Activated CD8-positive, alpha-beta memory T cell treated with anti-CD3 and anti-CD28 coated beads for 1 hour (primary cell): ENCODE measurements at places on chromosomes 3 and 15.

DNA sequence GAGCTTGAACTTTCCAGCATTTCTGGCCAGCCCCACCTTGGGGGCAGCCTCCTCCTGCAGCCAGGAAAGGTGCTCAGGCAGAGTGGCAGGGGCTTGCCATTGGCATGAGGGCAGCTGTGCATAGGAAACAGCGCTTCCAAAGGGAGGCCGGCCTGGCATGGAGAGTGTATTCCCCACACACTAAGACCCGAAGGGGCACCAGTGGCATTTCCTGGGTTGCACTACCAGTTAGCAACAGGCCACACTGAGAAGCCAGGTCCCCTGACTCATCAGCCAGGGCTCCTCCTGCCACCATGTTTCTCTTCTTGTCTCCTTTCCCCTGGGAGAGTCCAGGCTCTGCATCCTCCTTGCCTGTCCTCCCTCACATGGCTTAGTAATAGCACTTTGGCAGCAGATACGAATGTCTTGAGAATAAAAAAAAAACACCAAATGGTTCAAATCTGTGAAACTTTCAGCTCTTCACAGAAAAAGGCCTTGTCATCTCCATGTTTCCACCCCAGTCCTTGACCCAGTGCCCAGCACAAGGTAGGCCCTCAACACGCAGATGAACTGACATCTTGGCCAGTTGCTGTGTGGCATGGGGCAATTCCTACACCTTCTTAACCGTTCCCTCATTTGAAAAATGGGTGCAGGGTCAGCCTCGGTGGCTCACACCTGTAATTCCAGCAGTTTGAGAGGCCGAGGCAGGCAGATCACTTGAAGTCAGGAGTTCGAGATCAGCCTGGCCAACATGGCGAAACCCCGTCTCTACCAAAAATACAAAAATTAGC, 180.4 kb downstream of the SMAD6 start:
- no peak for DNase-seq

- no peak for DNase-seq
Measured at GRCh38 chr3:32577581-32578556, 7.2 kb upstream of the DYNC1LI1 start.

- no peak for DNase-seq
Measured at GRCh38 chr3:82081351-82081750, 319.9 kb upstream of the GBE1 start.

DNA sequence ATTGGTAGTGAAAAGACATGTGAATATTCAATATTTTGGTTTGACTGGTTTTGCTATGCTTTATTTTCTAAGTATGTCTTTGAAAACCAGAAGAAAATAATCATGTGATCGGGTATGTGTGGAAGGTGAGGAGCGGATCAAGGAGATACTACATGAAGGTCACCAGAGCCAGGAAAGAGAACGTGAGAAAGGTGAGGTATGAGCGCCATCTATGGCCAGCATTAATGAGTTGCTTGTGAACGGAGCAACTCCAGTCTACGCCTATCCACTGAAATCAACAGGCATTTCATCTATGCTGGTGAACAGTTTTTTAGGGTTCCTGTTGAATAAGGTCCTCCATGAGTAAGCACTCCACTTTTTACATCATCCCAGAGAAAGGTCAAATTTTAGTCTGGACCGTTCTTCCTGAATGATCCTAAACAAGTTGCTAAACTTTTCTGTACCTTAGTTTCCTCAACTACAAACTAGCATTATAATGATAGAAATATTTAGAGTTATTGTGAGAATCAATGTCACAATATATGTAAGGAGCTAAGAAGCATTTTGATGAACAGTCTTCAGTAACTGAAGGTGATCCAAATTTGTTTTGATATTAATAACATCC, 1435.2 kb upstream of the CADM2 start:
- no peak for DNase-seq

GRCh38 chr3:106957029-106957428, 420.2 kb upstream of the CCDC54 start:
- no peak for DNase-seq

DNA sequence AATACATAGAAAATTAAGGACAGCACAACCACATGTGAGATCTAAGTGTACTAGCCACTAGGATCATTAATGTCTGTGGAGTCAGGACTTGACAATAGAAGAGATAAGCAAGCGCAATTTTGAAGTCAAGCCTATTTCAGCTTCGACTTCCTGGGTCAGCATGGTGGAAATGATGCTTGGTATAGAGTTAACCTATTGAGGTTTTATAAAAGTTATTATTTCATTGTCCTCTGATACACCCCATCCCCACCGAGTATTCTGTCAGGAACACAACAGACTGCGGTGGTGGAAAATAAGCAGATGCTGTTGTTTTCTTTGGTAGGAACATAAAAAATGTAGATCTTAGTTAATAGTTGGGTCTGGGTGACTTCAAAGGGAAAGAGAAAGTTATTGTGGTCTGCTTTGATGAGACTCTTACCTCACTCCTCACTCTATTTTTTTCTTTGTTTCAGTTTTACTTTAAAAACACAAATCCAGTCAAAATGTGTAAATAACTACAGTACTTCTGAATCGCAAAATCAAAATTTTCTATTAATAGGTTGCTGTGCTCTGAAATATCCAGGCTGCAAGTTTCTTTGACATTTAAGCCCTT, 82.1 kb downstream of the IL5RA start:
- DNase-seq, result no peak

- DNase-seq, result no peak
Measured at GRCh38 chr15:58665672-58666071, 83.8 kb downstream of the ADAM10 start.

- DNase-seq, result no peak
Measured at GRCh38 chr3:3170998-3171397, 8.5 kb downstream of the CRBN start.

DNA sequence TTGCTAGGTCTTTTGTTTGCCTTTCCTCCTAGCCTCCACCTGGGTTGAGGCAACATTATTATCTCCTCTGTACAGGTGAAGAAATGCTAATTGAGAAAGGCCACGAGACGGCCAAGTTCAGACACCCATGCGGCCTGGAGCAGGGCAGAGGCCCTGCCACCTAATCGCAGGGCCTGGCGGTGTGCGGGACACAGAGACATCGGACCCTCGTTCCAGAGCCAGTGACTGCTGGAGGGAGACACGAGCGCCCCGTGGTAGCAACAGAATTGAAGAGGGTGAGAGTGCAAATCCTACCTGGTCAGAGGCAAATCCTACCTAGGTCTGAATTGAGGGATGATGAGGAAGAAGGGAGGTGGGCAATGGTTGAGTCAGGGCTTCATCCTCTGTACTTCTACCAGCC, 113.8 kb upstream of the MEF2A start:
- no peak for DNase-seq
